Placental epithelial cell (primary cell): ENCODE measurements at places on chromosomes 5 and 9. TPM values are rescaled to one million over a fixed set of nuclear protein-coding genes. Genes with fewer than 3 reads are reported as not detected.

Gene GCNT4
- total RNA-seq: 7.5 and 17.6 TPM in 2 replicates

Gene WWC1
- 5.9 and 24.3 TPM in 2 replicates for total RNA-seq

Gene DTWD2
- 2.7 and 5.0 TPM in 2 replicates for total RNA-seq

Gene MYMK
- not detected in 2 replicates for total RNA-seq

Gene ARL14EPL
- total RNA-seq: not detected in 2 replicates

Gene COL5A1
- 1,218 and 1,938 TPM in 2 replicates for total RNA-seq

Gene CAMK2A
- 0.79 TPM in 1 of 2 replicates, not detected in the other for total RNA-seq

Gene GNG10
- total RNA-seq: 58.9 and 167 TPM in 2 replicates

Gene CDO1
- total RNA-seq: 0.54 and 1.6 TPM in 2 replicates

Gene GTF3C4
- 20.4 and 23.5 TPM in 2 replicates for total RNA-seq

Gene MELK
- 7.1 and 8.4 TPM in 2 replicates for total RNA-seq

Gene ANKRD31
- 0.39 and 0.43 TPM in 2 replicates for total RNA-seq

Gene SPATA31A1
- not detected in 2 replicates for total RNA-seq

Gene ENDOG
- total RNA-seq: 9.4 and 27.9 TPM in 2 replicates

Gene MSMP
- not detected in 2 replicates for total RNA-seq

Gene PCDHB9
- 0.54 TPM in 1 of 2 replicates, not detected in the other for total RNA-seq

Gene CFAP77
- not detected in 2 replicates for total RNA-seq

Gene MZB1
- 0.39 and 0.65 TPM in 2 replicates for total RNA-seq

Gene ARHGEF39
- total RNA-seq: 1.2 and 1.6 TPM in 2 replicates

Gene UNC5A
- total RNA-seq: not detected in 2 replicates

Gene COL15A1
- 0.54 and 2.0 TPM in 2 replicates for total RNA-seq

Gene DIRAS2
- total RNA-seq: 0.11 and 0.39 TPM in 2 replicates

Gene CCNI2
- total RNA-seq: 0.76 and 1.2 TPM in 2 replicates

Gene TRIM7
- 1.2 and 1.8 TPM in 2 replicates for total RNA-seq

Gene IFNK
- total RNA-seq: not detected in 2 replicates

Gene UBQLN1
- total RNA-seq: 53.8 and 105 TPM in 2 replicates

Gene SGCD
- under 0.01 and 0.11 TPM in 2 replicates for total RNA-seq

Gene LRRTM2
- total RNA-seq: not detected in 2 replicates

Gene MED27
- 11.0 and 17.1 TPM in 2 replicates for total RNA-seq

Gene BHMT2
- total RNA-seq: not detected in 2 replicates

Gene UGT3A1
- total RNA-seq: not detected in 2 replicates

Gene STC2
- 2.4 and 19.4 TPM in 2 replicates for total RNA-seq

Gene SPATA31C1
- not detected in 2 replicates for total RNA-seq

Gene CDC20B
- total RNA-seq: not detected in 2 replicates

Gene NTNG2
- total RNA-seq: under 0.01 and 0.39 TPM in 2 replicates

Gene FOXD4L5
- total RNA-seq: 0.11 TPM in 1 of 2 replicates, not detected in the other

Gene NFIB
- 5.2 and 11.4 TPM in 2 replicates for total RNA-seq

Gene HIGD2A
- total RNA-seq: 41.3 and 63.2 TPM in 2 replicates

Gene AQP7
- total RNA-seq: not detected in 2 replicates

Gene HCN1
- under 0.01 TPM in 1 of 2 replicates, not detected in the other for total RNA-seq

Gene PTBP3
- 26.3 and 45.9 TPM in 2 replicates for total RNA-seq

Gene ADCY2
- 0.76 and 1.6 TPM in 2 replicates for total RNA-seq

Gene EPB41L4A
- 24.9 and 37.7 TPM in 2 replicates for total RNA-seq

Gene FOXD4L3
- 0.39 and 0.43 TPM in 2 replicates for total RNA-seq

Gene PKD2L2
- total RNA-seq: 0.11 TPM in 1 of 2 replicates, not detected in the other

Gene GFI1B
- under 0.01 TPM in 1 of 2 replicates, not detected in the other for total RNA-seq

Gene GARIN3
- total RNA-seq: not detected in 2 replicates

Gene FGF10
- total RNA-seq: not detected in 2 replicates

Gene MEIKIN
- 0.39 and 0.54 TPM in 2 replicates for total RNA-seq

Gene GOLGA1
- total RNA-seq: 10.6 and 11.9 TPM in 2 replicates
